ENCODE measurements at places on chromosomes 13 and 19.

GRCh38 chr13:72686766-72687165 lies 40.7 kb downstream of the MZT1 start:
- DNase-seq: no peak

DNA sequence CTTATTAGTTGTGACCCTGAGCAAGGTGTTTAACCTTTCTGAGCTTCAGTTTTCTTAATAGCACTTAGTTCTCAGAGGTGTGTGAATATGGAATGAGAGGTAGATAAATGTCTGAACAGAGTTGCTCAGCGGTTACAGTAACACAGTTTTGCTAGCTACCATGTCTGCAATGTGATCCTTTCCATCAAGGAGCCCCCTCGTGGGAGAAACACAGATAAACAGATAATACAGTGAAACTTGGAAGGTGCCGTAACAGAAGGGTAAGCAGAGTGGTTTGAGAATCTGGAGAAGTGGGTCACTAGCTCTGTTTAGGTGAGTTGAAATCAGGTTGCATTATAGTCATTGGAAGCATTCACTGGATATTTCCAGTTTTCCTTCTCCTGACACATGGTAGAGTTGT lies 38.9 kb downstream of the IRS2 start:
- no peak for DNase-seq

- DNase-seq: no peak
Measured at GRCh38 chr13:54394085-54394700, 1365.6 kb downstream of the OLFM4 start.

GRCh38 chr13:42996584-42996983 lies 4.5 kb upstream of the EPSTI1 start:
- DNase-seq: peak; percentile 76

- peak; percentile 60 for DNase-seq
Measured at GRCh38 chr19:14410091-14411051, 8.8 kb downstream of the DDX39A start.

DNA sequence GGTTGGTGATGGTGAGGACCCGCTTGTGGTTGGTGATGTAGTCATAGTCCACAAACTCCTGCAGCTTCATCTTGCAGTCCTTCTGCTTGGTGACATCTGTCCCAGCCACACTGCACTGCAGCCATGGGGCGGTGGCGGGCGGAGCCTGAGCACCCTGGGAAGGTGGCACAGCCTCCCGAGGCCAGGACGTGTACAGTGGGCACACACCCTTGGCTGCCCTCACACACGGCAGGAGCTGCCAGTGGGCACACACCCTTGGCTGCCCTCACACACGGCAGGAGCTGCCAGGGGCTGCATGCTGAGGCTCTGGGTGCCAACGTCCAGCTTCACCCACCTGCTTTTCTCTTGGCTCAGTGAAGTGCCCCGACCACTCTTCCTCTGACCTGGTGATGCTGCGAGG lies 128.7 kb downstream of the TUBA3C start:
- no peak for DNase-seq

GRCh38 chr13:112711528-112712265 lies 21.9 kb downstream of the ATP11A start:
- DNase-seq: no peak

DNA sequence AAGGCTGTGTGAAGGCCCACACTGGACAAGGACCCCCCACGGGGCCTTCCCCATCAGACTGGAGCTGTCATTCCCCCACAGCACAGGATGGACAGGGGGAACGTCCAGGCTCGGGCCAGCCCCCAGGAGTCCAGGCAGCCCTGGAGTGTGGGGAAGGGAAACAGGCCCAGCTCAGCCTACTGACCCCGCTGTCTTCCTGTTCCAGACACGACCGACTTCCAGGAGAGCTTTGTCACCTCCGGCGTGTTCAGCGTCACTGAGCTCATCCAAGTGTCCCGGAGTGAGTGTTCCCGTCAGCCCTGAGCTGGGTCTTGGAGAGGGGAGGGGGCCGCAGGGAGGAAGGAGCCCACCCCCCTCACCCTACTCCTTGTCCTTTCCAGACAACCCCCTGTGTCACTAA lies 47.0 kb downstream of the SMIM24 start:
- DNase-seq: no peak

- DNase-seq: no peak
Measured at GRCh38 chr13:48258002-48258401, 25.0 kb downstream of the ITM2B start.

- DNase-seq: no peak
Measured at GRCh38 chr13:49858178-49858856, 65.8 kb upstream of the KPNA3 start.

DNA sequence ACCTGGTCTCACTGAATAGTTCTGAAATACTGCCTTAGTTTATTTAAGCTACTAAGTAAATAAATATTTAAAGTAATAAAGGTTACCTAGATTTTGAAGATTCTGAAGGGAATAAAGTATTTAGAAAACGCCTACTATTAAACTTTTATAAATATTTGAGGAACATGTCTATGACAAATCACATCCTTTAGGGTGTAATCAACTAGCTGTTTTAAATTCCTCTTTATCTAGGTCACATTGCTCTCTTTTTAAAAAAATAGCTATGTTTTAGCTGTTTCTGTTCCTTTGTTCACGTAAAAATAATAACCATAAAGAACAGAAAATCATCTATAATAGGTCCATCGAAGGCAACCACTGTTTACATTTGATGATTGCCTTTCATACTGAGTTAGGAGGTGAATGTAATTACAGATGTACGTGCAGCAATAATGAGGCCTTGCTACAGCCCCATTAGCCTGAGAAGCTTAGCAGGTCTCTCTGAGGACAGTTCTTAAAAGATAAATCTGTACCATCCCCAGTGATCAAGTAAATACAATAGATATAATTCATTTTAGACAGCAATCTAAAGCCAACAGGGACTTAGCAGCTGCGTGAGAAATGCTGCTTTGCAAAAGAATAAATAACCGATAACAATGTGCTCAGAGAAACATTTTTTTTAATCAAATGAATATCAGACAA lies 449.5 kb downstream of the LIG4 start:
- no peak for DNase-seq

GRCh38 chr13:36142735-36143134 lies 11.6 kb upstream of the DCLK1 start:
- no peak for DNase-seq

GRCh38 chr19:371501-372168 lies 27.0 kb upstream of the MIER2 start:
- DNase-seq: no peak

Measured in activated CD4-positive, alpha-beta T cell treated with anti-CD3 and anti-CD28 coated beads, Interleukin-10, Interleukin-2, amounts not matched to agents 100 ng/mL and 50 ng/mL, durations not matched to agents 16 hours and 8 hours (primary cell).